Fibroblast of skin of abdomen (primary cell): ENCODE measurements at places on chromosomes 2 and 18.
A peak's percentile ranks its signal among the peaks of the same experiment; 100 is the strongest.

GRCh38 chr18:31410716-31411483, 34.3 kb downstream of the DSG4 start:
- DNase-seq: no peak

DNA sequence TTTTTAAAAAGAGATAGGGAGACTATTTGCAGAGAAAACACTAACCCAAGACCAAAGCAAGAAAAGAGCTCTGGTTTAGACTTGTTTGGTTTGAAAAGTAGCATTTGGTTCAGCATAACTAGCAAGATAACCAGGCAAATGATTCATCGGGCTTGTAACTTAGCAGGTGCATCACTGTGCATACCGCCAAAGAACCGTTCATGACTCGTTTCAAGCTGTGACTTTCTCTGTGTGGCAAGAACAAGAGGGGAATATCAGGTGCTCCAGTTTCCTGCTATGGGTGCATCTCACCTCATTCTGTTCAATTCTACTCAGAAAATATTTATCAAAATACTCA, 244.9 kb downstream of the ETAA1 start:
- DNase-seq: no peak

- no peak for DNase-seq
Measured at GRCh38 chr18:27865431-27865830, 311.5 kb downstream of the CDH2 start.

DNA sequence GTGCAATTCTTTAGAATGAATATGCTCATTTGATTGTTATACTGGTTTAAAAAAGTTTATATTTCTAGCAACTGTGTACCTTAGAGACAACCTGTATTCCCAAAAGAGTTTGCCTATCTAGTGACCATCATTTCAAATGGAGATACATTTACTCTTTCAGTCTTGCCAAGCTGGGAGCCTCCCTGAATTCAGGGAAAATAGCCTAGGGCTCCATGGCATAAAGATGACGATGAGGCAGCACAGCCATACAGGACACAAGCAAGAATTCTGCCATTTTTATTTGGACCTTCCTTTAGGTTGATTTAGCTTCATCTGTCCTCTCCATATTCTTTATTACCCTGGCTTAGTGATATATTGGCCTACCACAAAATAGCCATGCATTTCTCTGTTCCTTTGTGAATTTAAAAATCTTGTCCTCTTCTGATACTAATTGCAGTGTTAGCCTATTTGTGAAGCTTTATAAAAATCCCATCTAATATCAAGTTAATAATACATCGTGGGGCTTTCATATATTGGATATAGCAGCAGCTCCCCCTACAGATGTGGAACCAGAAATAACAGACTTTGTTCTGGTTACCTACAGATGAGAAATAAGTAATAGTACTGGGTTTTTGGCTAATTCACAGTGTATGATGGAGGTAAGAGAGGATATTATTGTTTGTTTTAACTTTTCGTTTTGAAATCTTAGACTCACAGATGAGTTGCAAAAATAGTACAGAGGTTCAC, 1661.9 kb upstream of the PIK3C3 start:
- peak; percentile 5 for DNase-seq

- DNase-seq: peak; percentile 10
Measured at GRCh38 chr2:68031043-68031442, 31.8 kb downstream of the C1D start.

DNA sequence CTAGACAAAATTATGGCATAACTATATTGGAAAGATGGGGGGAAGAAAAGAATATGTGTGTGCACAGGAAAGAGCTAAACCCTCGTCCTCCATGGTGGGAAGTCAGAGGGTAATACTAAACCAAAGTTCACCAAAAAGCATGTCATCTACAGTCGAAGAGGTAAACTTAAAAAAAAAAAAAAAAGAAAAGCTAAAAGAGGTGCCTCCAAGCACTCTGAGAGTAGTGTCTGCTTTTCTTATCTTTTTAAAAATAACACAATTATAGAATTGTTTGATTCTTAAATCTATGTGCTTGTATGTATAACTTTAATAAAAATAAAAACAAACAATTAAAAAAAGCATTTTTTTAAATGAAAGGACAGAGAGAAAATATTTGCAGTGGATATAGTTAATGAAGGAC, 77.3 kb upstream of the MYCN start:
- no peak for DNase-seq

DNA sequence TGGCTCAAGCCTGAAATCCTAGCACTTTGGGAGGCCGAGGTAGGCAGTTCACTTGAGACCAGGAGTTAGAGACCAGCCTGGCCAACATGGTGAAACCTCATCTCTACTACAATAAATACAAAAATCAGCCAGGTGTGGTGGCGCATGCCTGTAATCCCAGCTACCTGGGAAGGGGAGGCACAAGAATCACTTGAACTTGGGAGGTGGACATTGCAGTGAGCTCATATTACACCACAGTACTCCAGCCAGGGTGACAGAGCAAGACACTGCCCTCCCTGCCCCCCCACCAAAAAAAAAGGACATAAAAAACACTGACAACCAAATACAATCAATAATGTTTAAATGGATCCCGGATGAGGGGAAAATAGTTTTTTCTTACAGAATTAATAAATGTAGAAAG, 7.8 kb downstream of the TIA1 start:
- DNase-seq: no peak

- DNase-seq: peak; percentile 69
Measured at GRCh38 chr2:121810959-121811853, 55.8 kb downstream of the TSN start.

DNA sequence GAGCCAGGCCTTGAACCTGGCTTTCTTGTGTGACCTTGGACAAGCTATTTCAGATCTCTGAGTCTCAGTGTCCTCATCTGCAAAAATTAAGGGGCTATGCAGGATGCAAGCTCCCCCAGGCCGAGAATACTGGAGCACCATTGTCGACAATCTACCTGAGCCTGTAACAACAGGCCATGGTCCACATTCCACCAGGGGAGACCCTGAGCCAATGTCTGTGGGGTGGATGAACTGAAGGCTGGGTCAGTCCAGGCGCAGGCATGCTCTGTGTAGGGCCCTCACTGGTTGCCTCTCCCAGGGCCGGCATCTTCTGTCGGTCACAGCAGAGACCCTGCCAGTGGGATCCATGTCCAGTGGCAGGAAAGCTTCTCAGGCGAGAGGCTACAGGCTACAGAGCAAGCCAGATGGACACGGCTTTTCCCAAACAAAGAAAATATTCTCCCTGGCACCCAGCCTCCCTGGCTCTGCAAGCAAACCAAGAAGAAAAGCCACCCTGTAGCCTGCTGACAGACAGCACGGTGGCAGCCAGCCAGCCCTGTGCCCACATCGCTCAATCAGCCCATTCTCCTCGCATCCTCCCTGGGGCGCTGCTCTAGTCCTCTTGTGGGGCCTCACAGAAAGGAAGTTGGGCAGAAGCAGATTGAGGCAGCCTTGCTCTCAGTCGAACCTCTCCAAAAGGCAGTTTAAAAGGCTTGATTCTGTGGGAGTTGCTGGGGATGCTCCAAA, 48.7 kb upstream of the FZD7 start:
- DNase-seq: no peak

DNA sequence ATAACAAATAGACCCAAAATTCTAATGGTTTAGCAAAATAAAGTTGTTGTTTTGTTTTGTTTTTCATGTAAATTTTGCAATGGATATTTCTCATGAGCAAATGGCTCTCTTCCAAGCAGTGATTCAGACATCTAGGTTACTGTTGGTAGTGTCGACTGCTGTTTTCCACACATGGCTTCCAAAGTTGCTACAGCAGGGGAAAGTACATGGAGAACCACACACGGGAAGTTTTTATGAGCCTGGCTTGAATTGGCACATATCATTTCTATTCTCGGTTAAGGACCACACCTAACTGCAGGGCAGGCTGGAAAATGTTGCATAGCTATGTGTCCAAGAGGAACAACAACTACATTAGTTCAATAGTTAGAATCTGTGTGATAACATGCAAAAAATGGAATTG, 262.1 kb downstream of the GALNT13 start:
- DNase-seq: no peak

DNA sequence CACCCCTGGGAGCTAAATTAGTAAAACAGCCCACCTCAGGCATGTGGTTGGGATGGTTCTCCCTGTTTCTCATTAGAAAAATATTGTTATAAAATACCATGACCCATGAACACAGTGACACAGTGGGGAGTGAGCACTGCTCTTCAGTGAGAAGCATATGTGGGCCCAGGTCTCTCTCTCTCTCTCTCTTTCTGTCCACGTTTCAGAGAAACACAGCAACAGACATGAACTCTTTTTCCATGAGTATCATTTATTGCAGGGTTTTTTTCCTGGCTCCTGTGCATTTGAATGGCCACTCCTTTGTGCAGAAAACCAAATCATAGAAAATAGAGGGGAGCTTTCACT, 41.2 kb downstream of the CYRIA start:
- DNase-seq: no peak

GRCh38 chr18:69956057-69956456, 8.4 kb upstream of the CD226 start:
- peak; percentile 71 for DNase-seq

DNA sequence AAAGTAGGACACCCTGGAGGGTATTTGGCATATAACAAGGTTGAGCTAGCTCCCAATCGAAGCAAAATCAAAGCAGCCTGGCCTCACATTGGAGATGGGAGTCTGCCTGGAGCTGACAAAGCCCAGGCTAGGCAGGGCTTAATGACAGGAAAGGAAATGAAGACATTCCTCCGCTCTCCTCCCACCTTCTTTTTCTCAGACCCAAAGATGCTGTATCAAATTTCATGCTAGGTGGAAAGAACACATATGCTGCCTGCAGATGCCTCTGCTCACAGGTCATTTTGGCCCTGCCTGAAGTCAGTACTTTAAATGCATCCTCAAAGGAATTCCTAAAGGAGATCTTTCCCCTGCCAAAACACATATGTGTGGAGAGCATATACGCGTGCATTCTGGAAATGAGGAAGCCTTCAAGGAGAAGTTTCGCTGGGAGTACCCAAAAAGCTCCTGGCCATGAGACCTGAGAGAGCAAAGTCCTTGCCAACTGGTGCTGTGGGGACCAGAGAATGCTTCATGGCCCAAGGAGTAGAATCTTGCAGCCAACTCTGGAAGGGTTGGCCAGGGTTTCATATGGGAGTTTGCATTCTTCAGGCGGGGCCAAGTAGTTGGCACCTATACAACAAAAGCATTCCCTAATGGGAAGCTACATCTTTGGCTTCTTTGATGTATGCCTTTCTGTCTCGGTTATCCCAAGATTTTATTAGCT, 88.0 kb downstream of the AQP4 start:
- DNase-seq: no peak

DNA sequence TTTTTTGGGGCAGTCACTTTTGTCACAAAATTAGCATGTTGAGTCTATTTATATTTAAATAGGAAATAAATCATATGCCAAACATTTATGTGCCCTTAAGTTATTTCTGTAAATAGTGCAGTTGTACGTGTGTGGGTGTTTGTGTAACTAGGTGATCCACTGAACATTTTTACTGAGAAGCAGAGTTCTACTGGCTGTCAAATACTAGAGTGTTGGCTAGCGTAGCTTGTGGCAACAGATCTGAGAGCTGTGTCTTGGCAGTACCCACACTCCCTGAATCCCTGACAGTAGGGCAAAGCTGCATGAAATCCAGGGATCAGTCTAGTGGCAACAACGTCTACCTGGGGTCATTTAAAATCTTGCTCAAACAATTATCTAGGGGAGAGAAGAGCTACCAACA, 273.1 kb upstream of the SLC8A1 start:
- DNase-seq: no peak

DNA sequence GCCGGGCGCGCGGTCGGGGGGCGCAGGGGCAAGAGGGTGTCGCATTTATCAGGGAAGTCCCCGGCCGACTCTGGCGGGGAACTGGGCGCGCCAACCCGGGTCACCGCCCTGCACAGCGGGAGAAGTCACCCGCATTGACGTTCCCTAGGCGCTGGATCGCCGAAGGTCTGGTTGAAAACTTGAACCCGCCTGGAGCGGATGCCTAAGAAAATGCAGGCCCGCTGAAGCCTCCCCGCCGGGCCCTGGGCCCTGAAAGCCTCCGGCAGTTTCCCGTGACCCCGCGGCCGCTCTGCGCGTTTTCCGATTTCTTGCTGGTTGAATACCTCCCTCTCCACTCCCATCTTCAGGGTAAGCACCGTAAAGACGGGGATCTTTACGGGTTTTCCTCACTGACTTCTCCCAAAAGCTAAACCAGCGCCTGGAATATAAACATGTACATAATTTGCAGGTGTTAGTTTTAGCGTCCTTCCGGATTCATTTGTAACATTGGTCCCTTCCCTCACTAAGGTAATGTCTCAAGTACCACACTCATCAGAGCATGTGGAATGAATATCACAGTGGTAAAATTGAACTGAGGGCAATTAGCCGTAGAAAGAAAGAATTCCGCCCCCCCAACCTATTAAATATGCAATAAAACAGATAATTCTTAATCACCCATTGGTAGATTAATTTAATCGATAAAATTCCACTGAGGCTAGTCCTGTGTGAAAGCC, 675 bp upstream of the SPIRE1 start:
- DNase-seq: peak; percentile 30

DNA sequence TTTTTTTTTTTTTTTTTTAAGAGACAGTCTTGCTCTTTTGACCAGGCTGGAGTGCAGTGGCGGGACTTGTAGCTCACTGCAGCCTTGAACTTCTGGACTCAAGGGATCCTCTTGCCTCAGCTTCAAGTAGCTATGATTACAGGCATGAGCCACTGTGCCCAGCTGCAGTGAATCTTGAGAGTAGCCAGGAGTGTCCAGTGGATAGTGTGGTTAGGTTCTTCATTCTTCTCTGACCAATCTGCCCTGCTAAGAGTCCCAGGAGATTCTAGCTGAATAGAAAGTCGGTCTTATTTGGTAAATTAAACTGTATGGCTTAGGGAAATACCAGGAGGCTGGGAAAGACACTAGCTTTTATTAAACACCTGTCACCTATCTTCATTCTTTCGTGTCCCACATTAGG, 15.3 kb downstream of the USP39 start:
- DNase-seq: no peak

DNA sequence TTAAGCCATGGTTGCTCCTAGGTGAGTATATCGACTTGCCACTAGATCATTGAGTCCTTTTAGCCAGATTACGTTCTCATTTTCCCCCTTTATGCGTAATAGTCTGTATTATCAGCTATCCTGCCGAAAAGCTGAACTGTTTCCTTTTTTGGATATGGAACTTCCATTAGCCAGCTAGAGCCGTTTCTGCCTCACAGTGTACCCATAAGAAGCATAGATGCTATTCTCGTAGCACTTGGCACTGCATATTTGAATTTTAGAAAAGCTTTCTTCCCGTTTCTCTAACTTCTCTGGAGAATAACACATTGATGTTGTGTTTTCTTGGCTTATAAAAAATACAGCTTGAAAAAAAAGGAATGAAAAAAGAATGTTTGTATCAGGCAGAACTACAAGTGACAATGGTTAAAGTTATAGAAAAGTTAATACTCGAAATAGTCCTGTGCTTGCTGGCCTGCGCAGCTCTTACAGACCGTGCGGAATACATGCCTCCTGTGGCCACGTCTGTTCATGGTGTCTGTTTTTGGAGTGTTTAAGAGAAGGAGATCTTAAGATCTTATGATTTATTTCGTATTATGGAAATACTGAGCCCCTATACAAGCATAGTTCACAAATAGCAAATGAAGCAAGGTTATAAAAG, 710 bp downstream of the DUSP19 start:
- no peak for DNase-seq
